Endothelial cell of umbilical vein (primary cell): ENCODE measurements at places on chromosomes 7 and 10. TPM values are rescaled to one million over a fixed set of nuclear protein-coding genes. Genes with fewer than 3 reads are reported as not detected.

GRCh38 chr10:123945325-123945920, 53.8 kb upstream of the CPXM2 start:
- DNase-seq, result no peak

Gene GPC2
- 17.5 and 20.9 TPM in 2 replicates for total RNA-seq

DNA sequence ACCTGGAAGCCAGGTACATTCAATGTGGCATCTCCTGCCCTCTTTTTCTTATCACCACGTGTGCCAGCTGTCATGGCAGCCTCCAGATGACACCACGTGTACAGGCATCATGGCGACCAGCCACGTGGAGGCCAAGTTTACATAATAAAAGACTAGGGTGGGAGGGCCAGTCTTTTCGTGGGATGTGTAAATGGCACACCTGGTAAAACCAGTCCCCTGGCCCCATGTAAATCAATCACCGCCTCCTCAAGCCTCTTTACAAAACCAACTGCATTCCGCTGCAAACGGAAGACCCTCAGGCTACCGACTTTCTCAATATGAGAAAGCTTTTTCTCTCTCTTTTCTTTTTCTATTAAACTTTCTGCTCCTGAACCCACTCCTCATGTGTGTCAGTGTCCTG, 65.1 kb upstream of the PHF14 start:
- no peak for DNase-seq

Gene HGF
- total RNA-seq, result 0.15 and 0.35 TPM in 2 replicates

Gene CDC14C
- not detected in 2 replicates for total RNA-seq

GRCh38 chr10:11447586-11447985, 163.9 kb downstream of the USP6NL start:
- no peak for DNase-seq

GRCh38 chr7:18590241-18590640, 94.7 kb downstream of the HDAC9 start:
- DNase-seq, result no peak

DNA sequence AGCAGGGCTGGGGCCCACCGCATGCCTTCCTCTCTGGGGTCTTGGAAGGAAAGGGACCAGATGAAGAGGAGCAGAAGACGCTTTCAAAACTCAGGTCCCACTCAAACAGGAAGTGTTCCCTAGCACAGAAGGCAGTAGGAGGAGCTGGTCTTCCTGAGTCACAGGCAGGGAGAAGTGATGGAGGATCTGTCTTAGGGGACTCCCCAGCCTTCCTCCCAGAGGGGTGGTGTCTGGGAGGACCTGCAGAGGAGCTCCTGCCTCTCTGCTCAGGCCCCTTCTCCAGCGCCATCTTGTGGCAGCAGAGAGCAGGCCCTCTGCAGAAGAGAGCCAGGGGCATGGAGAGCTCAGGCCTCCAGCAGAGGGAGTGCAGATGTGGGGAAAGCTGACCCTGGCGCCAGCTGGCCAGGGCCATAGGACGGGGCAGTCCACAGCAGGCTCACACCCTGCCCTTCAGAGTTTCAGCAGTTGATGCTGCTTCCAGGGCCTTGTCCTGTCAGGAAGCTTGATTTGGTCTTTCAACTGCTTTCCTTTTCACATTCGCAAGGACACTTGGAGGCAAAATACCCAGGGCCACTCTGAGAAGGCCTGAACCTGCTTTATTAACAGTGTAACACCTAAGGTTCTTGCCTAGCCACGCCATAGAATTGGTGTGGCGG, 62.2 kb upstream of the TARP start:
- peak; percentile 82 for DNase-seq

Gene IFIT1B
- not detected in 2 replicates for total RNA-seq

Gene HYAL4
- not detected in 2 replicates for total RNA-seq

GRCh38 chr7:5482020-5482498, 58.4 kb upstream of the TNRC18 start:
- DNase-seq, result no peak

- no peak for DNase-seq
Observed at GRCh38 chr7:157909370-157909769, 572.6 kb downstream of the DNAJB6 start.

- DNase-seq, result no peak
Observed at GRCh38 chr7:133135451-133135850, 53.6 kb upstream of the CHCHD3 start.

Gene DPYSL4
- total RNA-seq, result 32.9 and 60.0 TPM in 2 replicates

GRCh38 chr10:77297393-77297739, 340.2 kb downstream of the KCNMA1 start:
- no peak for DNase-seq

Gene C10orf53
- not detected in 2 replicates for total RNA-seq

- peak; percentile 42 for DNase-seq
Observed at GRCh38 chr10:30988831-30989435, 42.7 kb downstream of the ZNF438 start.

GRCh38 chr7:44215531-44215930, 14.8 kb downstream of the YKT6 start:
- no peak for DNase-seq

Gene RNF133
- total RNA-seq, result 0.93 and 1.1 TPM in 2 replicates

DNA sequence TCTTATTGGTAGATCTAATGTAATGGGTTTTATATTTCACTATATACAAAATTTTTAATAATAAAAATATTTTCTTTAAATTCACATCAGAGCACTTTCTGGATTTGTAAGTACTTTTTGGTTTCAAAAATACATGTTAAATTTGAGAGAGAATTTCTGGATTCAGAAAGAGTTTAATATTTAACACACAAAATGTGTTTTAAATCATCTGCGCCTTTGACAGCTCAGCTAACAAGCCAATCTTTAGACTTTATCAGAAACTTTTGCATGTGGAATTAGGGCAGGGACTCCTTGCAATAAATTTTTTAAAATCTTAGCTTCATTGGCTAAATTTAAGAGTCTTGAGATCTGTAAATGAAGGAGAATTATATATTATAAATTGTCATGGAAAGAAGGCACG, 32.7 kb upstream of the RHOBTB1 start:
- no peak for DNase-seq

- no peak for DNase-seq
Observed at GRCh38 chr10:18713077-18713476, 53.8 kb downstream of the ARL5B start.

- no peak for DNase-seq
Observed at GRCh38 chr10:101071885-101072433, 10.2 kb downstream of the KAZALD1 start.

- no peak for DNase-seq
Observed at GRCh38 chr10:117534321-117535297, 7.9 kb upstream of the EMX2 start.

Gene FKBP9
- 112 and 124 TPM in 2 replicates for total RNA-seq

- DNase-seq, result no peak
Observed at GRCh38 chr10:62620491-62620890, 184.0 kb upstream of the ADO start.

Gene MUC3A
- total RNA-seq, result not detected in 2 replicates

Gene PRLHR
- not detected in 2 replicates for total RNA-seq

DNA sequence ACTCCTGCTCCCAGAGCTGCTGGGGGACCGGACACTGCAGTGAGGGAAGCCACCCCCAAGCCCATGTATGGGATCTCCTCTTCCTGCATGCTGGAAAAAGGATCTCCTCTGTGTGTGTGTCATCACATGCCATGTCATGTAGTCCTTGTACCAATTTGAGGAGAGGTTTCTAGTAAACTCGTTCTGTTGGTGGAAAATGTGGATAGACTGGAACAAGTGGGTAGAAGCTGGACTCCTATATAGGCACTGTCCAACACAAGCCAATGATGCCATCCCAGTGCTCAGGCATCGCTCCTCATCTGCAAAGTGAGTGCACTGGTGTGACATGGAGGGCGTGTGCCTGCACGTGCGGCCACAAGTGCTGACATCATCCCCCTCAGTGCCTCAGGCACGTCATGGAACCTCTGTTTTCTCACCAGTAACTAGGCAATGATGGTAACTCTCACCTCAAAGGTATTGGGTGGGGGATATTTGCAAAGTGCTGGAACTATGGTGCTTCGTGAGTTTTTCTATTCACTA, 19.3 kb downstream of the MYO1G start:
- DNase-seq, result no peak

DNA sequence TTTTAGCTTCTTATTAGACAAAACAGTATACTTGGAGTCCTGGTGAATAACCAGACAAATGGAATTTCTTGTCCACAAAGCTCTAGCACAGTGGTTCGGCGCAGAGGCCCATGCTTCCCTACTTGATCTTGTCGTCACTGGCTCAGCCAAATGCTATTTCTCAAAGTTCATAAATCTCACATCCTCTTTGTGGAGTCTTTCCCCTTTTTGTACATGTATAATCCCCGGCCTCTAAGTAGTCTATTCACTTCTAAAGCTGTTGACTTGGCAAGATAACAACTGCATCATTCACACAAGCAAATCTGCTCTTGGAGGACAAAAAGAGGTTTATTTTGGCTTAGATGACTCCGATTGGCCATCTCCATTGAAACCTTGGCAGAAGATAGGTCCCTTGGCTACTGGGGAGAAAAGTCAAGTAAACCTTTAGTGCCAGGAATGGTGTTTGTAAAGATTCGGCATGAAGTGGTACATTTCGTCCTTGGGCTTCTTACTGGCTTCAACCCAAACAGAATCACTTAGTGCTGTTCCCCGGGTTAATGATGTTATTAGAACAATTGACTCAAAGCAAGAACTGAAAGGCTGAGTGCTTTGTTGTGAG, 5.1 kb upstream of the AKR1E2 start:
- DNase-seq, result no peak

- no peak for DNase-seq
Observed at GRCh38 chr10:1173091-1173490, 116.9 kb downstream of the WDR37 start.

DNA sequence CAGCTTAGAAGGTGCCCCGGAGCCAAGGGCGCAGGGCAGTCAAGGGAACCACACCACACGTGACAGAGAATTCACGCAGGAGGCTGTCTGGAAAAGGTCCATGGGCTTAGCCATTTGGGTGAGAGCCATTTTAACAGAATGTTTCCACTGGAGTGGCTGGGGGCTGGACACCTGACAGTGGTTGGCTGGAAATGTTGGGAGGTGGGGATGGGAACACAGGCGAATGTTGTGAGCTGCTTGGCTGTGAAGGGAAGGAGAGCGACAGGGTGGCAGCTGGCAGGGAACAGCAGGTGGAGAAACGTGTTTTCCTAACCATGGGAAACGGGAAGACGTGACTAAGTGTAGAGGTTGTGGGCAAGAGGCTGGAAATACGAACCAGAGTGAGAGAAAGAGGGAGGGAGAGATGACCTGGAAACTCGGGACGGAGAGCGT, 100.5 kb upstream of the ZNF32 start:
- DNase-seq, result no peak

Gene SPDYE8
- total RNA-seq, result not detected in 2 replicates

Gene RARRES2
- not detected in 2 replicates for total RNA-seq

DNA sequence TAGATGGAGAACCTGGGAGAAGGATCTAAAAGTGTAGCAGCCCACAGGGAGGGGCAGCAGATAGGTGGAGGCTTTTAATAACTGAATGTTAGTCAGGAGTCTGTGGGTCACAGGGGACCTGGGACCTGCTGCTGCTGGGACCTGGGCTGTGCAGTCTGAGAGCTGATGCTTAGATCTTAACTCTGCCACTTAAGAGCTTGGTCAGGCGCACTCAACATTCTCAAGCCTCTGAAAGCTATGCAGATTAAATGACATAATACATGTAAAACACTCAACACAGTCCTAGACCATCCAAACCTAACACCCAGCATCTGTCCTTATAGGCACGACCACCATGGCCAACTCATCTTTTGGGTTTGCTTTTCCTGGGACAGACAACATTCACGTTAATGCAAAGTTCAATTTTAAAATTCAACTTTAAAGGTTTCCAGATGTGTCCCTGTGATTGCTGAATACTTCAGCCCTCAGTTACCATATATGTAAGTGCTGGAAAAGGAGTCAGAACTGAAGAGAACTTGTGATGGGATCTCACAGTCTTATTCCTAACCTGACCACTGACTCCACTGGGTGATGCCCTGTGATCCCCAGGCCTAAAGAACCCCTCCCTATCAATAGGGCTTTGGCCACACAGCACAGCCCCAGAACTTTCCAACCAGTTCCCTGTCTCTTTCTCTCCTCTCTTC, 321.0 kb downstream of the PLXNA4 start:
- no peak for DNase-seq

DNA sequence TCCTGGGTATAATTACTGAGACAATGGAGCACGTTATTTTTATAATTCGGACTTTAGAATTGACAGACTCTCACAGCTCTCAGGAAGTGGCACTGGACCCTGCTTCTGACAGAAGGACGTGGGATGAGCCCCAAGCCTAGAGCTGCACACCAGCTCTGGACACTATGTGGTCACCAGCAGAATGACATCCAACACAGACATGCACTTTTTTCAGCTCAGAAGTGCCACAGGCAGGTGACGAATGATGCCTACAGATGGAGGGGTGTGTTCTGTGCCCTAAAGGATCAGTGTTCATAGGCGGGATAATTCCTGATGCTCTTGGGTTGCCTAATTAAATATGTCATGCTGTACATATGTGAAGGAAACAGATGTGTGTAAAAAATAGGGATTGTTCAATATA, 87.9 kb downstream of the VIPR2 start:
- DNase-seq, result no peak

DNA sequence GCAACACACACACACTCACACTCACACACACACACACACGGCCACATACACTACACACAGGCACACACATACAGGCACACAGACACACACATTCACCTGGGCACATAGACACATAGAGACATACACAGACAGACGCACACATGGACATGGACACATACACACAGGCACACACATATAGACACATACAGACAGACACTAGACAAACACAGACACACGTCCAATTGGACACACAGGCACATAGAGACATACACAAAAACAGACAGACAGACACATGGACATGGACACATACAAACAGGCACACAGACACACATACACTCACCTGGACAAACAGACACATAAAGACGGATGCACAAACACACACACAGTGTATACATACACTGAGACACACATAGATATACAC, 21.7 kb upstream of the ACTR3B start:
- no peak for DNase-seq

DNA sequence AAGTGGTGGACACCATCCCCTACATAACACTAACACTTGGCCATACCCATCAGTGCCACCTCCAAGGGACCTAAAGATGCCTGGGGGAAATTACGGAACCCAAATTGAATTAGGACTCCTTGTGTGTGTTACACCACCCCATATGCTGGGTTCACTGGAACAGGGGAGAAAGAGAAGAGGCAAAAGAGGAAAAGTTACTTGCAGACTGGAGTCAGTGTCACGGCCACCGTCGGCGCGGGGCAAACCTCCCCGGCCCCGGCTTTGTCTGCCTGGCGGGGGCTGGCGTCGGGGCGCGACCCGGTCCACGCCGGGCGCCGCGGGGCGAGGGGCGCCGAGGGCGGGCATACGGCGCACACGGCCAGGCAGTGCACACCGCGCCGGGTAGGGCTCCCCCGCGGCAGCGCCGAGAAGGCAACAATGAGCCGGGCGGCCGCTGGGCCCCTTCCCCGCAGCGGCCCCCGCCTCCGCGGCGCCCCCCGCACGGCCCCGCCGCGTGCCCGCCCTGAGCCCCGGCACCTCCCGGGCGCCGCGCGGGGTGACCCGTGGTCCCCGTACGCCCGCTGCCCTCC, 171.1 kb downstream of the FAM107B start:
- no peak for DNase-seq

DNA sequence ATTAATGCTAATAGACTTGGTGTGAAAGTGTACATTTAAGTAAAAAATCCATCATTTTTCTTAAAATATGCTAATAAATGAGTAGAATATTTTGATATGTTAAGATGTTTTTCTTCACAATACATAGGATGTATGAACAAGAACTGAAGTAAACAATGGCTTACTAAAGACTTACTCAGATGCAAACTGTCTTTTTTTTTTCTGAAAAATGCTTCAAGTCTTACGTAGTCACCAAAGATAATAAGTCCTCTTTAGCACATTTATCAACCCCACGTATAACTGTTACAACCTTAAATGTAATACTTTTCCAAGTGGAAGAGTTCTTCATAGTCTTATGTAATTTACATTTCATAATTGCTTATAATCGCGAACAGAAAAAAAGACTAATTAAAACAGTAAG, 54.8 kb downstream of the MDFIC start:
- no peak for DNase-seq
